ENCODE measurements at places on chromosomes 5 and 9.

GRCh38 chr9:24516463-24516862 is 29.2 kb downstream of the IZUMO3 start:
- no peak for DNase-seq

- DNase-seq = no peak
Observed at GRCh38 chr9:26471261-26471660, 421.3 kb downstream of the CAAP1 start.

- DNase-seq = no peak
Observed at GRCh38 chr9:28394774-28395173, 821.5 kb upstream of the C9orf72 start.

DNA sequence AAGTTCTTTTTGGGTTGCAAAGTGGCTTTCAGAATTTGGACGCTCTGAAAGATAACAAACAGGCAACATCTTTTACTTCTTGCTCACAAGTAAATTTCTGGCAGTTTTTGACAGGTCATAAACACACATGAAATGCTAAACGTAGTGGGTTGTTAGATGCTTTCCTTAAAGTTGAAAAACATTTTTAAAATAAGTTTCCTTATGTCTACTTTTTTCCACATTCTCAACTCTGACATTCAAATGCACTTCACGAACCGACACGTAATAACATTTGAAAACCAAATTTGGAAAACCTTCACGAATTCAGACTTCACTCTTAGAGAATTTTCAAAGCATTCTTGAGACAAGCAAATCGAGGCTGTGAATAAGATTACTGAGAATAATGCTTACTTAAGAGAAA is 26.9 kb downstream of the MTX3 start:
- DNase-seq = no peak

DNA sequence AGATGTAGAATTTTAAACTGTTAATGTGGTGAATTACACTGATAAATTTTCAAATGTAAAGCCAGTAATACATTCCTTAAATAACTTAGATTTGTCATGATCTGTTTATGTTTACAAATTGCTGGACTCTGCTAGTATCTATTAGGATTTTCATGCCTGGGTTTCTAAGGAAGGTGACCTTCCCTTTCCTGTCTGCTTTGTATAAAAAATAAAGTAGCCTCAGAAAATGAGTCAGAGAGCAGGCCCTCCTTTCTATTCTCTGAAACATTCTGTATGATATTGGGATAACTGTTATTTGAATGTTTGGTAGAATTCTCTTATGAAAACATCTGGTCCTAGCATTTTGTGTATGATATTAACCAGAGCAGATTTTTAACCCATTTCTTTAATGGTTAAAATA is 255.3 kb downstream of the SYK start:
- no peak for DNase-seq

- DNase-seq = no peak
Observed at GRCh38 chr9:119736491-119737454, 367.5 kb upstream of the BRINP1 start.
